ENCODE measurements at places on chromosomes 12 and 14. TPM values are rescaled to one million over a fixed set of nuclear protein-coding genes. Genes with fewer than 3 reads are reported as not detected.

- DNase-seq: no peak
These were observed 62.4 kb downstream of the UBR7 start for GRCh38 chr14:93269341-93270068.

Gene ABHD12B
- total RNA-seq: not detected

Gene HOXC12
- not detected for total RNA-seq

DNA sequence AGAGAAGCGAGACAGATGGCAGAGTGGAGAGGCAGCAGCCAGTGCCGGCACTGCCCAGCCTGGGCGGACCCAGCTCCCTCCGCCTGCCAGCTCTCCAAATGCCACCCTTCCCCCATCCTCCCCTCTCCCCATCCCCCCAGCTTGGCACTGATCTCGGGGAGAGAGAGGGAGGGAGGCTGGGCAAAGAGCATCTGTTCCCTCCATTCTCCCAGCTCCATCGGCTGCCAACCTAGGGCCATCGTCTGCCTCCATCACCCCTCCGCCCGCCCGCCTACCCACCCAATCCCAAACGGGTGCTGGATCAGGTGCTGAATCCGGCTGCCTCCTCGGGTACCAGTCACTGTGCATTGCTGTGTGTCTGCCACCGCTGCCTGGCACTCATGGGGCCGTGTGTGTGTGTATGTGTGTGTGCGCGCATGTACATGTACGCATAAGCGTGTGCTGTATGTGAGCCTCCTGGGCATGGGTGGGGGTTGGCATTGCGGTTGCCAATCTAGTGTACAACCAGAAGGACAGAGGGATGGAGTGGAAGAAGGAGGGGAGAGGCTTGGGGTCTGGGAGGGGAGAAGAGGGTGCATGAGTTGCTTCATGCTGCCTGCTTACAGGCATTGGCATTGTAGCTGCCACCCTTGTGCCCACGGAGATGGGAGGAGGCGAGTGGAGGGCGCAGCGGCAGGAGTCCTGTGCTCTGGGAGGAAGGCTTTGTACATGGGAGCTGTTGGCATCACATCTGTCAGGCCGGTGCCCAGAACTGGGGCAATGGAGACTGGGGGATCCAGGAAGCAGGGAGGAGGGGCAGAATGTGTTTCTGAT, 38.4 kb downstream of the ZFHX2 start:
- no peak for DNase-seq

GRCh38 chr14:58288106-58288792, 10.1 kb upstream of the ARID4A start:
- DNase-seq: no peak

Data from T-cell (primary cell).